Mesothelial cell of epicardium (in vitro differentiated cells): ENCODE measurements at places on chromosomes 3 and 15. TPM values are rescaled to one million over a fixed set of nuclear protein-coding genes. Genes with fewer than 3 reads are reported as not detected.

The STAB1 gene
- total RNA-seq = 0.29 to 0.71 TPM (median 0.66 TPM) in 3 replicates

The BSN gene
- total RNA-seq = 0.67 to 0.75 TPM (median 0.69 TPM) in 3 replicates

- peak; percentile 39 for DNase-seq
Measured at GRCh38 chr3:48504051-48504946, at the start of gene SHISA5. Gene SHISA5, minus strand, starts transcription at chr3:48504174. Its CDS starts 80 bp downstream, at chr3:48504094.

- DNase-seq = no peak
Measured at GRCh38 chr3:48187301-48187578, 977 bp downstream of the CDC25A start.

- no peak for DNase-seq
Measured at GRCh38 chr15:99502182-99502581, 63.6 kb upstream of the MEF2A start.
